ENCODE measurements at places on chromosomes 12 and 14.

GRCh38 chr14:55965851-55966250, 152.4 kb upstream of the PELI2 start:
- no peak for DNase-seq

GRCh38 chr12:46218322-46219095, 50.3 kb downstream of the SLC38A1 start:
- DNase-seq: peak; percentile 37

- DNase-seq: peak; percentile 9
Observed at GRCh38 chr14:70955543-70956480, 48.6 kb downstream of the PCNX1 start.

- no peak for DNase-seq
Observed at GRCh38 chr12:132379996-132380395, 50.6 kb upstream of the GALNT9 start.

GRCh38 chr14:53458368-53458814, 305.3 kb upstream of the DDHD1 start:
- no peak for DNase-seq

DNA sequence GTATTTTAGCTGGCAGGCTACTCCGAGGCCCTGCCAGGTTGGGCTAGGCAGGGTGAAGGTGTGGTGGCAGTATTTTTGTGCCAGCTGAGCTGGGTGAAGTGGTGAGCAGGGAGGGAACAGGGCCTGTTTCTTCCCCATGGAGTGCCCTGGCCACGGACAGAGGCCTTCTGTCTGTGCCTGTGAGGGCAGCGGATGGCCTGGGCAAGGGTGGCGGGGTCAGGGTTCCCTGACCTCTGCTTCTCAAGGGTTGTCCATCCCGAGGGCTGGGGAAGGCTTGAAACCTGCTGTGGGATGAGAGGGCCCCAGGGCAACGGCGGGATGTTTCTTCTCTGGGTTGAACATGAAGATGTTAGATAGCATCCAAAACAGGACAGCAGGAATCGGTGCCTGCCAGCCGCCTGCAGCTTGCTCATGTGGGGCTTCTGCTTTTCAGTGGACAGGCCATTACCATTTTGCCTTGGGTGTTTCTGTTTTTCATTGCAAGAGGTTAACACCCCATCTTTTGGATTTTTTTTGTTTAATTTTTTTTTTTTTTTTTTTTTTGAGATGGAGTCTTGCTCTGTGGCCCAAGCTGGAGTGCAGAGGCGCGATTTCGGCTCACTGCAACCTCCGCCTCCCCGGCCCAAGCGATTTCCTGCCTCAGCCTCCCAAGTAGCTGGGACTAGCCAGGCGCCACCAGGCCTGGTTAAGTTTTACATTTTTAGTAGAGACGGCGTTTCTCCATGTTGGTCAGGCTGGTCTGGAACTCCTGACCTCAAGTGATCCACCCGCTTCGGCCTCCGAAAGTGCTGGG, 3.3 kb downstream of the MTA1 start:
- DNase-seq: no peak

DNA sequence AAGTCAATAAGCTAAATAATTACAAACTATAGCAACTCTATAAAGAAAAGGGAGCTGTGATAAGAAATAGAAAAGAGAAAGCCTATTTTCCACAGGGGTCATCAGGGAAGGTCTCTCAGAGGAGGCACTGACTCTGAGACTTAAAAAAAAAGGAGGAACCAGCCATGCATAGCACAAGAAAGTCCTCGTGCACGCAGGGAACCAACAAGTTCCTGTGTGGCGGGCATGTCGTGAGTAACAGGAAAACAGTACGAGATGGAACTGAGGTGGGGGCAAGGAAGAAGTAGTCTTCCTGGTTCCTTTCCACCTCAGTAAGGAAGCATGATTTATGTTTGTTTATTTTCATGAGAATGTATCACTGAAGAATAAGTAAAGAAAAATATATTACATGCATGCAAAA, 367.0 kb upstream of the TMEM132C start:
- no peak for DNase-seq

DNA sequence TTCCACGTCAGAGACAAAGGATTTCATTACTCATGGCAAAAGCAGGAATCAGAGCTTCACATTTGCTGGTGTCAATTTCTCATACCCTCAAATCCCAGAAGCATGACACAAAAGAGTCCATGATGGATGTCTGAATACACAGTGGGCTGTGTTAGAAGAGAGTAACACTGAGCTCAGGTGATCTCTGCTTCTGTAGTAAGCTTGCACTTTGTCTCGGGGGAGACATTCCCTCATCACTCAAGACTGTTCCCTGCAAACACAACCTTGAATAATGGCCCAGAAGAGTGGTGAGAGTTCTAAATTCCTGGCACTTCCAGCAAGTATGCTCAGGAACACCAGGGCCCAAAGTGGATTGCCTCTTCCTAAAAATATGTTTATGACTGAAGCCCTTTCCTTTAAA, 1787.2 kb upstream of the SEL1L start:
- DNase-seq: no peak

DNA sequence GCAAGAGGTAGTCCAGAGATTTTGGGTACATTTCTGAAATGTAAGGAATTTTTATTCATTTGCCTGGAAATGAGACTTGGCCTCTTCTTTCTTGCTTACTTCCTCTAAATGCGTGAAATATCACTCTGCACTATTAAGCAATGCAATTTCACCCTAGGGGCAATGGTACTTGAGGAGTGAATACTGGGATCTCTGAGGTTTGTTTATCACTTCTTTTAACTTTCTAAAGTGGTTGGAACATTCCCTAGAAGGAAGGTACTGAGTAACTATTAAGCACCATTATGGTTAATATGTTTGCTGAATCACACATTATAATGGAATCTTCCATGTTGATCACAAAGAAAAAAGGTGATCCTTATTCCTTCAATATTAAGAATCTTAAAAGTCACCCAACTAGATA, 120.9 kb upstream of the CAND1 start:
- no peak for DNase-seq

DNA sequence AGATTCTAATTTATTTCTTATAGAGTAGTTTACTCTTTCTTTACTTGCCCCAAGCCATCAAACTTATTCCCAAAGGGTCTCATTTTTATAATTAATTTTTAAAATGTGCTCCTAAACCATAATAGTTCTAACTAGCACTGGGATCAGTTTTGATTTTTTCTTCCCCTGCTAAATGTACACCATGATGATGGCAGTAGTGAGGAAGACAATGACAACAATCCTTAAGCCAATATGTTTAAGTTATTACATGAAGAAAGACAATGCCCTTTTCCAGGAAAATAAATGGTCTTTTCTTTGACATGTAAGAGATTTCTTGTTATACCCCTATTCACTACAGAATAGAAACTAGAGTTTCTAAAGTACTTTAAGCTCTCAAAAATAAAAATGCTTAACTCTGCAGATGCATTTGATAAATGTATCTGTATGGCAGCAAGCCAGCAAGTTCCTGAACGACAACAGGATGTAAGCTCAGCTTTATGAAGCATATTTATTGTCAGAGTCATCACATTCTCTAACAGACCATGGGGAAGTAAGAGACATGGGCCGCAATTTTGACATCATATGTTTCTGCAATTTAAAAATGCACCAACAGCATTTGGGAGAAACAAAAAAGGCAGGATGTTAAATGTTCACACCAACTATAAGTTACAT, 36.0 kb upstream of the SNX6 start:
- peak; percentile 21 for DNase-seq

GRCh38 chr12:89288959-89289358, 63.3 kb downstream of the DUSP6 start:
- no peak for DNase-seq

GRCh38 chr12:116749884-116750283, 11.8 kb downstream of the RNFT2 start:
- DNase-seq: no peak

DNA sequence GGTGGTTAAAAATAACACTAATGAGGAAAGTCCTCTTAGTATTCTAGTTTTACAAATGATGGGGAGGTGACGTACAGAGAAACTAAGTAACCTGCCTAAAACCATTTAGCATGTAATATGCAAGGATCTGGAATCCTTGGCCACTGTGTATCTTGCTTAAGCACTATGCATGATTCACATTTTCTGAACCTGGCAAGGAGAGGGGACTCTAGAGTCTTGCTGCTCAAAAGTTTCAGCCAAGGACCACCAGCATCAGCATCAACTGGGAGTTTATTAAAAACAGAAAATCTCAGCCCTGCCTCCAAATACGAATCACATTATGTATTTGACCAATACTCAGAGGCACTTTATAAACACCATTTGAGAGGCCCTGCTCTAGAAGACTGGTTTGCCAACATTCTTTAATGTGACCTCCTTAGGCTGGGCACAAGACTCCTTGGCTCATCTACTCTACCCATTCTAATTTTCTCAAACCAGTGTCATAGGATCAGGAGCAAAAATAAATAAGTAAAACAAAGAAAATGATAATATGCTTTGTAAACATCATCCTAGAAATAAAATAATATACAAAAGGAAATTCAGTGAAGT, 52.9 kb downstream of the ABCC9 start:
- no peak for DNase-seq

DNA sequence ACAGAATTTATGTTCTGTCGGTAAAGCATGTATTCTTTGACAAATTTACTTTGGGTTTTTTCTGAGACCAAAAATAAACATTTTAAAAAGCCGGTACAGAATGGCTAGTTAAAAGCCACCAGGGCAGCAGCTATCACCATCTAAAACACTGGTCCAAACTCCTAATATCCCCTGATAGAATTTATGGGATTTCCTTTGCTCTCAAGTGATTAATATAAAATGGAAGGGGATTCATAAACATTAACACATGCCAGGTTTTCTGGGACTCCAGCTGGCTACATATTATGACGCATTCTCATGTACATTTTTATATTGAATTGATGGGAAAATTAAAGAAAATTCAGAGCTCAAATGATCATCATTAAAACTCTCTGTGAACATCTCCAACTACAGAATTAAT, 640.8 kb downstream of the C12orf50 start:
- DNase-seq: no peak

DNA sequence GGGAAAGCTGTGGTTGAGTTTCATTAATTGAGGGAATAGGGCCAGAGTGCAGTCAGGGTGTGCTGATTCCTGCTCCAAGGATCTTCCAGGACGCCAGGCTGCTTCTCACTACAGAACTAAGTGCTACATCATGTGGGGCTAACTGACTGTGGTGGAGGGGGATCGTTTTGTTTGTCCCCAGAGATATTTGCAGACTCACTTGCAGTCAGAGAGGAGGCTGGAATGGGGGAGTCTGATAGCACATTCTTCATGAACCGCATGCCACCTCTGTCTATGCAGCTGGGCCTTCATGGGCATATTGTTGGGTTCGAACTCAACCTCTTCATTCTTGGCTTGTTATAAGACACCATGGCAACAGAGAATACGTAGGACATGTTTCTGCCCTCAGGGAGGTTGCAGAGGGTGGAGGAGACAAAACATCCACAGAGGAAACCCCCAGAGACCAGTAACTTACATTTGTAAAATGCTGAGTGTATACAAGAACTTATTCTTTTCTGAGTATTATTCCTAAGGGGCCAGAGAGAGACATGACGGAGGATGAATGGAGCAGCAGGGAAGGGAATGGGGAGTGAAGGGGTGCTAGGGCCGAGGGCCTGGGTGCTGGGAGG, 13.0 kb downstream of the KRT7 start:
- DNase-seq: peak; percentile 68

GRCh38 chr12:68332728-68333630, 817 bp upstream of the MDM1 start:
- no peak for DNase-seq

DNA sequence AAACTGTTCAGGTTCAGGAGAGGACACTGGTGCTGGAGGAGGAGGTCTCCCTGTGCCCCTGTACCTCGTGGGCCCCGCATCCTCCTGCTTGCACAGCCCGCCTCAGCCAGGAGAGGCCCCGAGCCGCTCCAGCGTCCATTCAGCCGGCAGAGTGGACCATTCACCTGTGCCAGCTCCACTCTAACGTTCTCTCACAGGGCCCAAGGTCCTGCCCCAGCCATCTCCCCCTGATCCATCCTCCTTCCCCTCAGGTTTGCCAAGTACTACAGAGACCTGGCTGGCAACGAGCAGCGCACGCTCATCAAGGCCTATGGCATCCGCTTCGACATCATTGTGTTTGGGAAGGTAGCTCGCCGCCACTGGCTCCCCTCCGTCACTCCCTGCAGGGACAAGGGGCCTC, 22.2 kb downstream of the P2RX4 start:
- DNase-seq: no peak

GRCh38 chr14:35986219-35986573, 160.1 kb downstream of the BRMS1L start:
- DNase-seq: no peak

DNA sequence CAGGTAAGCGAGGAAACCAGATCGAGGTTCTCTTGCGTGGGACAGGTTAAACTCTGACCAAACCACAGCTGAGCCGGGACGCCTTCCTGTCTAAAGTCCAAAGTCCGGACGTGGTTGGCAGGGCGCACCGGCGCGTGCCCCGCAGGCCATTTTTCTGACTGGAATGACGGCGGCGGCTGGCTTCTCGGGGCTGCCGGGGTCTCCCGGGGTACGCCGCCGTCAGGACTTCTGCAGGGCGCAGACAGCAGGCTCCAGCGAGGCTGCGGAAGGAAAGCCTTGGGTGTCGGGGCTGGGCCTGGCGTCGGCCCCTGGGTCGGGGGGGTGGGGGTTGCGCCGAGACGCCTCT, 32.8 kb downstream of the MIA2 start:
- peak; percentile 92 for DNase-seq

DNA sequence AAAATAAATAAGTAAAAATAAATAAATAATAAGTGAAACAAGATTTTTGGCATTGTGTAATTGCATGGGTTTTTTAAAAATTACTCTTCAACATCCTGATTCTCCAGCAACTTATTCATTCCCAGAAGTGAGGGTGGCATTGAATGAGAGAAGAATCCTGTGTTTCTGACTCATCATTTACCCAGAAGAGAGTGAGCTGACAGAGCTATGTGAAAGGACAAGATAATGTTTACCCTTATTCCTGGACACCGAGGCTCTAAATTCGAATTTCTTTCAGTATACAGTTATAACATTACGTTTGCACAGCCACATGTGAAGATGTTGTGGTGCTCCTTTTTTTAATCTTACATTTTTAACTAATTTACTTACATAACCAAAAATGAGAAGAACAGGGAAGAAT, 36.4 kb downstream of the BBS10 start:
- no peak for DNase-seq

- DNase-seq: peak; percentile 94
Observed at GRCh38 chr12:131830914-131831571, 2.9 kb downstream of the MMP17 start.

DNA sequence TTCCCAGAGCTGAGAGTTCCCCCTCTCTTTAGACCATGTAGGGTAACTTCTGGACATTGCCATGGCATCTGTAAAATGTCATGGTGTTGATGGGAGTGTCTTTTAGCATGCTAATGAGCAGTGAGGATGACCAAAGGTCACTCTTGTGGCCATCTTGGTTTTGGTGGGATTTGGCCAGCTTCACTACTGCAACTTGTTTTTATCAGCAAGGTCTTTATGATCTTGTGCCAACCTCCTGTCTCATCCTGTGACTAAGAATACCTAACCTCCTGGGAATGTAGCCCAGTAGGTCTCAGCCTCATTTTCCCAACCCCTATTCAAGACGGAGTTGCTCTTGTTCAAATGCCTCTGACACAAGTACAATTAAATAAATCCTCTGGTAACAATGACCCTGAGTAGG, 244.4 kb downstream of the NEDD1 start:
- DNase-seq: no peak

GRCh38 chr12:81416571-81416970, 338.7 kb downstream of the ACSS3 start:
- peak; percentile 42 for DNase-seq

GRCh38 chr14:66240105-66240504, 246.1 kb upstream of the CCDC196 start:
- peak; percentile 24 for DNase-seq

- no peak for DNase-seq
Observed at GRCh38 chr12:85244561-85244960, 35.5 kb upstream of the ALX1 start.
